ENCODE measurements at places on chromosomes 3 and 15. TPM values are rescaled to one million over a fixed set of nuclear protein-coding genes. Genes with fewer than 3 reads are reported as not detected.

- H3K4me1 ChIP-seq = peaks cover 19% of the 10 kb centered on the region
- H3K27ac ChIP-seq = peak overlapping the region; percentile 58
- no peaks in the 10 kb centered on the region for H3K36me3 ChIP-seq
- no peak overlapping the region for H3K4me3 ChIP-seq
- no peaks in the 10 kb centered on the region for H3K27me3 ChIP-seq
Observed at GRCh38 chr3:101809178-101810021, 30.4 kb downstream of the NXPE3 start.

DNA sequence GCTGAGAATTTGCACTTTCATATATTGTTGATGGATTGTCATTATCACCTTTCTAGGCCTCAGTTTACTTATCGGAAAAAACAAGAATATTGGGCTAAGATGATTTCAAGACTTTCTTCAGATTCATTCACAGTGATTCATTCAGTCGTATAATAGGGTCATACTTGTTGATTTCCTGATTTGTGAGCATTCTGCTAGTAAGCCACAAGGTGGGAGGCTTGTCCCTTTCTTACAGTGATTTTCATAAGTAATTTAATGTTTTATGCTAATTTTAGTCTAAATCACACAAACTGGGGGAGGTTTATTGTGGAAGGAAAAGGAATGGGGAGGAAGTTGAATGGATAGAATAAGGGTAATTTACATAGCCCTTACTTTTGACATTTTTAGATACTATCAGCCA is 126.8 kb upstream of the GOLGA6L4 start:
- no peaks in the 10 kb centered on the region for H3K27me3 ChIP-seq
- peak; percentile 53 for DNase-seq
- no peaks in the 10 kb centered on the region for H3K36me3 ChIP-seq
- no peak overlapping the region for H3K27ac ChIP-seq
- H3K4me1 ChIP-seq = peaks cover 5% of the 10 kb centered on the region

OR5K3 gene
- not detected for total RNA-seq

SPESP1 gene
- not detected for total RNA-seq

DNA sequence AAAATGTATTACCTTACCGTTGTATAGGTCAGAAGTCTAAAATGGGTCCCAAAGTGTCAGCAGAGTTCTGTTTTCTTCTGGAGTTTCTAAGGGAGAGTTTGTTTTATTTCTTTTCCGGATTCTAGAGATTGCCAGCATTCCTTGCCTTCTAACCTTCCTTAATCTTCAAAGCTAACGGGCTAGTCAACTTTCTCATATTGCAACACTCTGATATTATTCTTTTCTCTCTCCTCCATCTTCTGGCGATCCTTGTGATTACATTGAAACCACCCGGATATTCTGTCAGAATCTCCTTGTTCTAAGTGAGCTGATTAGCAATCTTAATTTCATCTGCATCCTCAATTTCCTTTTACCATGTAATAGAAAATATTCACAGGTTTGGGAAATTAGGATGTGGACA is 36.2 kb upstream of the AADACL2 start:
- no peak overlapping the region for H3K4me3 ChIP-seq
- H3K27me3 ChIP-seq = no peaks in the 10 kb centered on the region
- no peaks in the 10 kb centered on the region for H3K36me3 ChIP-seq
- no peak overlapping the region for H3K27ac ChIP-seq

PP2D1 gene
- not detected for total RNA-seq

DNA sequence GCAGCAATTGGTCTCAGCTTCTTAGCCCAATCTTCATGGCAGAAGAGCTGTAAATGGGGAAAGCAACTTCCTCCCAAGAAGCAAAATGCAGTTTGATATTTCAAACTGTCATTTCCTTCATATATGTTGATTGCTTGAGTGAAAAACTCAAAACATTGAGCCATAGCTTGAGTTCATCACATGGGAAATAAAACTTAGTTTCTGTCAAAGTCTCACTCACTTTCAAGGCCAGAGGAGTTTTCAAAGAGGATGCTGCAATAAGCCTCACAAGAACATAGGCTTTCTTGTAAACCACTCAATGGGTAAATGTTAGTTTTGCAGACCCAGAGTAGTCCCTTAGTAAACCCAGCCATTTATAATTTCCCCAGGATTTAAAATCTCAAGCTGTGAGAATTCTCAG is 29.1 kb upstream of the SUCLG2 start:
- no peak overlapping the region for H3K4me3 ChIP-seq
- H3K27ac ChIP-seq = no peak overlapping the region
- DNase-seq = no peak
- H3K27me3 ChIP-seq = no peaks in the 10 kb centered on the region
- no peaks in the 10 kb centered on the region for H3K4me1 ChIP-seq

GRCh38 chr3:52407779-52408178 is 37.1 kb downstream of the SEMA3G start:
- DNase-seq = no peak
- no peak overlapping the region for H3K27ac ChIP-seq
- H3K27me3 ChIP-seq = no peaks in the 10 kb centered on the region
- peaks cover 26% of the 10 kb centered on the region for H3K4me1 ChIP-seq
- H3K4me3 ChIP-seq = no peak overlapping the region

GRCh38 chr15:38698254-38698653 is 133.6 kb upstream of the RASGRP1 start:
- H3K27me3 ChIP-seq = no peaks in the 10 kb centered on the region
- H3K36me3 ChIP-seq = no peaks in the 10 kb centered on the region
- no peak for DNase-seq
- no peak overlapping the region for H3K4me3 ChIP-seq
- no peak overlapping the region for H3K27ac ChIP-seq
- no peaks in the 10 kb centered on the region for H3K4me1 ChIP-seq

DNA sequence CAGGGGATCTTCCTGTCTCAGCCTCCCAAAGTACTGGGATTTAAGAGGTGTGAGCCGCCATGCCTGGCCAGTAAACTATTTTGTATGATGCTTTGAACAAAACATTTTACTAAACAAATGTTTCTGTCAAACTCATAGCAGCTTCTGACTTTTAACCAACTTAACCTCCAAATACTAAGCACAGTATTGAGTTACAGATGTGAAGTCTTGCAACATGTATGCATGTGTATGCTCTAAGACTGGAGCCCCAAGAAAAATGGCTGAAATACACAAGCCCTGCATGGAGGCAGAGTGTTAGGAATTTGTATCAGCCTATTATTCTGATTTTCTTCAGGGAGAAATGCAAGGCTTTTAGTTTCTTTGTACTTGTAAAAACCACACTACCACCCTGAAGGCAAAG is 137.1 kb downstream of the CBLB start:
- H3K4me1 ChIP-seq = no peaks in the 10 kb centered on the region
- H3K27me3 ChIP-seq = no peaks in the 10 kb centered on the region
- no peak for DNase-seq
- no peak overlapping the region for H3K4me3 ChIP-seq
- no peaks in the 10 kb centered on the region for H3K36me3 ChIP-seq

SNAPC5 gene
- 38.2 TPM for total RNA-seq

GRCh38 chr3:118269537-118270125 is 765.0 kb downstream of the IGSF11 start:
- no peaks in the 10 kb centered on the region for H3K36me3 ChIP-seq
- H3K27ac ChIP-seq = no peak overlapping the region
- no peaks in the 10 kb centered on the region for H3K27me3 ChIP-seq
- no peaks in the 10 kb centered on the region for H3K4me1 ChIP-seq
- no peak for DNase-seq

TLR9 gene
- not detected for total RNA-seq

- H3K27me3 ChIP-seq = no peaks in the 10 kb centered on the region
- peaks cover 49% of the 10 kb centered on the region for H3K36me3 ChIP-seq
- no peak overlapping the region for H3K4me3 ChIP-seq
- DNase-seq = no peak
- H3K27ac ChIP-seq = no peak overlapping the region
Observed at GRCh38 chr3:51400166-51400565, 9.1 kb downstream of the RBM15B start.

NOX5 gene
- 339 TPM for total RNA-seq

DNA sequence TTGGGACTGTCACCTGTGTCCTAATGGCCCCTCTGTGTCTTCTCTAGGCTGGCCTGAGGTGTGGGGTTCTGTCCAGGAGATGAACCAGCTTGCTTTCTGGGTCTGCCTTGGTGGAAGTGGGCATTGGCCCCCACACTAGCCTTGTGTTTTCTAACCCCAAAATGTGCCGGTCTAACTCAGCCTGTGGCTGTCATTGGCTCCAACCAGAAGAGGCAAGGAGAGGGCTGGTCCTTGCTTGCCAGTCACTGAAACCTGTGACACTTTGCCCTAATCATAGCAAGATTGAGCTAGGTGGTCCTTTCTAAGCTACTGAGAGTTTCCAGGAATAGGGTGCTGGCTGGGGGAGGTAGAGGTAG is 2.2 kb downstream of the C15orf39 start:
- H3K4me3 ChIP-seq = peak overlapping the region; percentile 95
- no peak for DNase-seq
- H3K27ac ChIP-seq = peak overlapping the region; percentile 82

GRCh38 chr3:54822206-54822605 is 105.7 kb downstream of the LRTM1 start:
- no peak overlapping the region for H3K4me3 ChIP-seq
- H3K27me3 ChIP-seq = peaks cover 38% of the 10 kb centered on the region
- H3K27ac ChIP-seq = no peak overlapping the region
- no peaks in the 10 kb centered on the region for H3K36me3 ChIP-seq
- DNase-seq = peak; percentile 18

- no peak overlapping the region for H3K27ac ChIP-seq
- H3K27me3 ChIP-seq = no peaks in the 10 kb centered on the region
- no peaks in the 10 kb centered on the region for H3K4me1 ChIP-seq
- no peak overlapping the region for H3K4me3 ChIP-seq
- no peaks in the 10 kb centered on the region for H3K36me3 ChIP-seq
Observed at GRCh38 chr3:6182909-6183308, 678.0 kb upstream of the GRM7 start.

GRCh38 chr3:18086760-18087159 is 338.4 kb downstream of the SATB1 start:
- no peaks in the 10 kb centered on the region for H3K36me3 ChIP-seq
- H3K4me1 ChIP-seq = peaks cover 4% of the 10 kb centered on the region
- H3K4me3 ChIP-seq = no peak overlapping the region

GRCh38 chr3:62655056-62655690 is 220.0 kb downstream of the CADPS start:
- no peaks in the 10 kb centered on the region for H3K27me3 ChIP-seq
- no peaks in the 10 kb centered on the region for H3K4me1 ChIP-seq
- DNase-seq = no peak

- no peak overlapping the region for H3K4me3 ChIP-seq
- H3K27ac ChIP-seq = no peak overlapping the region
- no peaks in the 10 kb centered on the region for H3K36me3 ChIP-seq
- no peaks in the 10 kb centered on the region for H3K27me3 ChIP-seq
- H3K4me1 ChIP-seq = no peaks in the 10 kb centered on the region
Observed at GRCh38 chr3:72559385-72559784, 288.9 kb downstream of the SHQ1 start.

DNA sequence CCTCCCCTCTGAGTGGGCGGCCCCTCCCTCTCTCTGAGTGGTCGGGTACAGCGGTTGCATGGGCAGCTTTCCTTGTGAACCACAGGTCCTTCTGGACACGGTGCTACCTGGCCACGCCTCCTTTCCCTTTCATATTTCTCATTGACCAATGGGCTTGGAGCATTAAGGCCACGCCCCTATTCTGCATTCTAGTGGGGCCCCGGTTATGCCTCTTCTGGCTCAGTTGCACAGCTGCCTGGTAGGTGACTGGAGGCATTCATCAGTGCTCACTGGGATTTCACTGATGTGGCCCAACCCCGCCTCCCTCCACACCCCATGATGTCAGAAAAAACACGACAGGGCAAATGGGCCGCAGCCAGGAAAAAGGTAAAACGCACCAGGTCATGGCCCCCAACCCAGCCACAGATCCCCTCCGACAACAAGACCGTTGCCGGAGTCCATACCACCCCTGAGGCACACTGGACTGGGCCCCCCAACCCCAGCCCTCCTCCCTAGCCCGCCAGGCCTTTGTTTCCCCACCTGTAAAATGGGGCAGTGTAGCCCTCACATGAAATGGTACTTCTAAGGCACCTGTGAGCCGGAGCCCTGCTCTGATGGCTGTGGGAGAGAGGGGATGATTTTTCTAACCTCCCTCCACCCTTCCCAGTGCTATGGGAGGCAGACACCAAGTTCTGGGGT is 26.3 kb downstream of the NGRN start:
- H3K4me3 ChIP-seq = no peak overlapping the region
- DNase-seq = peak; percentile 55
- H3K36me3 ChIP-seq = no peaks in the 10 kb centered on the region
- no peak overlapping the region for H3K27ac ChIP-seq
- H3K27me3 ChIP-seq = no peaks in the 10 kb centered on the region

GOLGA8Q gene
- total RNA-seq = not detected

SLC51B gene
- not detected for total RNA-seq

DNA sequence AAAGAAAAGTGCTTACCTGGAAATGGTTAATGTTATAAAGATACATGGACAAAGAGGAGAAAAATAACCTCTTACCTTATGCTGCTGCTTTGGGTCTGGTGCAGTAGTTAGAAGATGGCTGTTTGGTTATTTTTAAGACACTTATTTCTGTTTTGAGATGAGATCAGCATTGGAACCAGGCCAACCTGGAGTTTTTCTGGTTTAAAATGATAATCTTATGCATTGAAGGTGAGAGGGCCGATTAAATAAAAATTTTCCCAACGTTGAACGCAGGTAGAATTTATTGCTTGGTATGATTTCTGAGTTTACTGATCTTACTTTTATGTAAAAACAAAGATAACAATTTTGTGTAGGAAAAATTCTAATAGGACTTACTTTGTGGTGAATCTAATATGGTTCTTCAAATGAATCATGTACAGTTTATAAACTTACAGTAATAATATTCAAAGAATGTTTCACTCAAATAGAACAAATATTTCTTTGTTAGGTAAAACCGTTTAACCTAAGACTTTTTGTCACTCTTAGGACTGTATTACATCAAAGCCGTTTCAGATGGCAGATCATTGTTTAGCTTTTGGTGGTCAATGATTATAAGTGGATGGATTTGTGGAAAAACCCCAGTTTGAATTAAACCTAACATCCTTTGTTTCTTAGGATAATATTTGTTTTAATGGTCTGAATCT is 14.9 kb downstream of the UBE2E2 start:
- no peak overlapping the region for H3K4me3 ChIP-seq
- H3K27me3 ChIP-seq = no peaks in the 10 kb centered on the region
- no peaks in the 10 kb centered on the region for H3K36me3 ChIP-seq
- no peak overlapping the region for H3K27ac ChIP-seq
- DNase-seq = no peak

DNA sequence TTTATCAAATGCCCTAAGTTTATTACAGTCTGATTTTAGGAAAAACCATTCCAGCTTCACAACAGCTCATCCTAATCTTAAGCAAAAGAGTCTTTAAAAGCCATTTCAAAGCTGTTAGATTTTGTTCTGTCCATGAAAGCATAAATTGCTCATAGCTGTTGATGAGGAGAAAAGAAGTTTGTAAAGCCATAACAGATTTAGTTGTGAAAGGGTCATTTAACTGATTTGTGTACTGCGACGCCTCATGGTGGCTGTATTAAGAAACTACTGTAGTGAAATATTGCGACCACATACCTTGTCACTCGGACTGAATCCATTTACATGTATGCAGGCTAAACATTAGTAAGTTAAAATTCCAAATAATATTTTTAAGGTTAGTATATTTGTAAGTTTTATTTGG is 20.9 kb downstream of the BBX start:
- no peak overlapping the region for H3K27ac ChIP-seq
- peak; percentile 22 for DNase-seq
- no peaks in the 10 kb centered on the region for H3K27me3 ChIP-seq

GRCh38 chr15:43513550-43513949 is 3.9 kb upstream of the MAP1A start:
- H3K4me3 ChIP-seq = no peak overlapping the region
- no peaks in the 10 kb centered on the region for H3K27me3 ChIP-seq
- peak; percentile 18 for DNase-seq
- no peaks in the 10 kb centered on the region for H3K36me3 ChIP-seq
- no peak overlapping the region for H3K27ac ChIP-seq

- no peak overlapping the region for H3K4me3 ChIP-seq
- DNase-seq = no peak
- no peaks in the 10 kb centered on the region for H3K27me3 ChIP-seq
- H3K27ac ChIP-seq = peak overlapping the region; percentile 92
- peaks cover 47% of the 10 kb centered on the region for H3K4me1 ChIP-seq
Observed at GRCh38 chr3:180421721-180422120, 180.2 kb upstream of the TTC14 start.

PEX5L gene
- 0.69 TPM for total RNA-seq
